ENCODE measurements at places on chromosomes 16 and 17.

- DNase-seq, result no peak
Measured at GRCh38 chr17:54861471-54861983, 39.1 kb upstream of the TOM1L1 start.

- DNase-seq, result no peak
Measured at GRCh38 chr16:48972236-48972635, 309.4 kb downstream of the CBLN1 start.

- no peak for DNase-seq
Measured at GRCh38 chr16:77849646-77850258, 61.4 kb downstream of the VAT1L start.

DNA sequence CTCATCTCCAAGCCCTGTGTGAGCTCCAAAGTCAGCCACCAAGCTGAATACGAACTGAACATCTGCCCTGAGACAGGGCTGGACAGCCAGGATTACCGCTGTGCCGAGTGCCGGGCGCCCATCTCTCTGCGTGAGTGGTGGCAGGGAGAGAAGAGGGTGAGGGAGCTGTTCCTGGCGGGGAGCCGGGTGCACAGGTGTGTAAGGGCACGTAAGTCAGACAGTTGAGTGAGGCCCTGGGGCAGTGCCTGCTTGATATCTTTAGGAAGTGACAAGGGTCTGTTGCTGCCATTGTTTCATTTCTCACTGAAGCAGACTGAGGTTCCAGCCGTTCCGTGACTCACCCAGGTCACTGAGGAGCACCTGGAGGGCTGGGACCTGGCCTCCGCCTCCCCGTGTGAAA is 12.4 kb downstream of the DEF8 start:
- no peak for DNase-seq

DNA sequence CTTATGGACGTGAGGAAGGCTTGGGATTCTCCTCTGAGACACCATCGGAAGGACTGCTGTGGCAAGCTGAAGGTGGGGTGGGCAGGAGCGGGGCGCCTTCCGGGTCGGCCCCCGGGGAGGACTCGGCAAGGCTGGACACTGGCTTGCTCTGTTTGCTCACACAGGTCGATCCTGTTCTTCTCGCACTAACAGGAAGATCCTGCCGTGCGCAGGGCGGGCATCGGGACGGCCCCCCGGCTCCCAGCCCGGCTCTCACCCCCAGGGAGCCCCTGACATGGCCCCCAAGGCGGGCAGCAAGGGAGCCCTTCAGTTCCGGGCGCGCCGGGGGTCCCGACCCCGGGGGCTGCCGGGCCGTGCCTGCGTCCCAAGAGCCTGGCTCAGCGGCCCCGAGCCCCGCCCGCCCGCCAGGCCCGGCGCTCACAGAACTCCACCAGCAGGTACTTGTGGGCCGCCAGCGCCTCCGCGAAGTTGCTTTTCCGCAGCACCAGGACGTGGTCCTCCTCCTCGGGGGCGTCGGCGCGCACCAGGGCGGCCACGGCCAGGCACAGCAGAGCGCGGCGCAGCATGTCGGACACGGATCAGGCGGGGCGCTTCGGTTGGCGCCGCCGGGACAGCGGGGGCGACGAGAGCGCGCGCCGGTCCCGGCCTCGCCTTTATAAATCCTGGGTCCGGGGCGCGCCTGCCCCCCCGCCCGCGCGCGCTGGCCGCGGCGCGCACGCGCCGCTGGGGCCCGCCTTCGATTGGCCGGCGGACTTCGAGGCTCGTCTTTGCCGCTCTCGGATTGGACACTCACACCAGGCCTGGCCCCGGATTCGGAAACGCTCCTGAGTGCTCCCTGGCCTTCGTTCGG is at the start of gene P4HB:
TSS of gene P4HB (minus strand) at position 630 of the 850 bp plus-strand sequence. CDS start at position 566, 64 bp downstream.
- no peak for DNase-seq

GRCh38 chr17:50397111-50397918 is at the start of gene LRRC59:
Gene LRRC59 (minus strand): TSS chr17:50397523. CDS start chr17:50397317, 206 bp downstream.
- DNase-seq, result peak; percentile 86

DNA sequence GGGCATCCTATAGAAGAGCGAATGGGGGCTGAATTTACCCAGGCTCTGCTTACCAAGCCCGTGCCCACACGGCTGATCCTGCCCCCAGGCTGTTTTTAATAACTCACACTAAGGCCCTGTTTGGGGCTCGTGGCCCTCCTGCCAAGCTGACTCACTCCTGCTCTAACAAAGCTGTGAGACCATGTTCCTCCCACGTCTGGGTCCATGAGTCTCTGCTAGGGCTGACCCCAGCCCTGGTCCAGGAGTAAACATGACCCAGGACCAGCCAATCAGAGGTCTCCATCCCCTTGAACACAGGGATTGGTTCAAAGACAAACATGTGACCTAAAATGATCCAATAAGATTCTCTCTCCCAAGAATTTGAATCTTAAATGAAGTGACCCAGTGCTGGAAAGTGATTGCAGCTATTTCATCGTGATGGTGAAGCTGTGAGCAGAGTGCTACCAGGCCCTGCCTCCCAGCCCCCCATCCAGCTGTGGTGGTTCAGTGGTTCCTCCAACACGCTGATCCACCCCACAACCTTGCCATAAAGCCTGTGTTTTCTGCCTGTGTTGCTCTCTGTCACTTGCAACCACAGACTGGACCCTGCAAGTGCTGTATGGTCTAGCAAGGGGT is 57.2 kb downstream of the C16orf82 start:
- DNase-seq, result no peak

GRCh38 chr16:56558024-56558747 is 6.7 kb upstream of the MT4 start:
- no peak for DNase-seq

- no peak for DNase-seq
Measured at GRCh38 chr17:77924757-77925336, 33.7 kb upstream of the TNRC6C start.

- DNase-seq, result no peak
Measured at GRCh38 chr17:73371285-73371684, 59.5 kb upstream of the CDC42EP4 start.

- no peak for DNase-seq
Measured at GRCh38 chr17:15260376-15261257, 4.5 kb downstream of the PMP22 start.

- no peak for DNase-seq
Measured at GRCh38 chr17:81401723-81402529, 6.7 kb downstream of the BAHCC1 start.

DNA sequence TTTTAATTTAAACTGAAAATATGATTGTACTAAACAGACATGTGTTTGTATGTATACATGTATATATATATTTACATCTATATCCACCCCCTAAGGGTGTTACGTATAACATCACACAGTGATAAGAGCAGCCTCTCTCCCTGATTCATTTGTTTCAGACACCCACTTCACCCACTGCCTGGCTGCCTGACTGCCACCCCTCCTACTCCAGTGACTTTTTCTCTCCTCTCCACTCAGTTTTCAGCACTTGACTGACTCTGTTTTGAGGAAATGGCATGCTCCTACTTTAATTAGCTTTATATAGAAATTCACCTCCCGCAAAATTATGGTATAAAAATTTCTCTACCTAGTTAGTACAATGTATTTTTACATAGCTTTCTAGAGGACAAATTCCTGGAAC is 20.0 kb downstream of the BFAR start:
- no peak for DNase-seq

- DNase-seq, result no peak
Measured at GRCh38 chr16:79972053-79972704, 371.6 kb upstream of the MAF start.

DNA sequence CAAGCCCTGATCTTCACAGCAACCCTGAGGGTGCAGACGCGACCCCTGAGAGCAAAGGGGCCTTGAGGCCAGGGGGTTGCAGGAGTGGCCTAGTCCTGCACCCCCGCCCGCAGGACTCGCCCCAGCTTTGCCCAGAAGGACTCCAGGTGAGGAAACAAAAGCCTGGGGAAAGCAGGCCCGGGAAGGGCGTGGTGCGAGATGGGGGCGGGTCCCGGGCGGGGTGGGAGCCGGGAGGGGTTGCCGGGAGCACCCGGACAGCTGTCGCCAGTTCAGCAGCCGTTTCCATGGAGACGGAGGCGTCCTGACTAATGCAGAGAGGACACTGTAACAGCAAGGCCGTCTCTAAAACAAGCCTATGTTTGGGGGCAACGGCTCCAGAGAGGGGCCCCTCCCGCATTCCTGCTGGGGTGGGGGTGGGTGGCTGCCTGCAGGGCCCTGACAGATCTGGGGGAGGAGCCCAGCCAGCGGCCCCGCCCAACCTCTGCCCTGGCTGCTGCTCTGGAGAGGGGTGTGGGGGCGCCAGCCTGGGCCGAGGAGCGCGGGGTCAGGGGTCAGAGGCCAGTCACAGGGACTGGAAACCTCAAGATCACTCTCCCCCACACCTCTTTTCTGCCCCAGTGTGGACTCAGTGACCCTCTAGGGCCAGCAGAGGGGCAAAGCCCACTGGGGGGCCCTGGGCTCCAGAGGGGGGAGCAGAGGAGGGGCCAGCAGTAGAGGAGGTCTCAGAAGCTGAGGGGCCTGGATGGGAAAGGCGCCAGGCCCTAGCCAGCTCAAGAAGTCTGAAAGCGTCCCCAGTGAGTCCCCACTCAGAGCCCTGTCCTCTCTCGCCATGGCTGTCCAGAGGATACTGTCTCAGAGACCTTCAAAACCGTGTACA is 3.1 kb upstream of the TPPP3 start:
- DNase-seq, result peak; percentile 36

- no peak for DNase-seq
Measured at GRCh38 chr17:1136748-1137147, 43.0 kb downstream of the ABR start.

DNA sequence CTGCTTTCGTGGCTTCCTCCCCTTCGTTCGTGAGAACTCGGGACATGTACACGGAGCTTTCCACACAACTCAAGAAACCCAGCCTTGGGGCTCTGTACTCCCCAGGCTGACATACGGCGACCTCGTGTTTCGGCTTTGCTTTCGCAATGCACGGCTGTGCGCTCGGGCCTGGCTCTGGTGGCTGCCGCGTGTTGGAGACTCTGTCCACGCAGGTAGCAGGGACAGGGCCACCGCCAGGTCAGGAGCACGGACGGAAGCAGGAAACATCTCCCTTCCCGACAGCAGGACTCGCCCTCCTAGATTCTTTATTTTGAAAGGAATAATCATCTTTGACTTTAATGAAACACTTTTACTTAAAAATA is 17.3 kb downstream of the UTS2R start:
- no peak for DNase-seq

- DNase-seq, result no peak
Measured at GRCh38 chr17:40371261-40371929, 6.9 kb upstream of the GJD3 start.

DNA sequence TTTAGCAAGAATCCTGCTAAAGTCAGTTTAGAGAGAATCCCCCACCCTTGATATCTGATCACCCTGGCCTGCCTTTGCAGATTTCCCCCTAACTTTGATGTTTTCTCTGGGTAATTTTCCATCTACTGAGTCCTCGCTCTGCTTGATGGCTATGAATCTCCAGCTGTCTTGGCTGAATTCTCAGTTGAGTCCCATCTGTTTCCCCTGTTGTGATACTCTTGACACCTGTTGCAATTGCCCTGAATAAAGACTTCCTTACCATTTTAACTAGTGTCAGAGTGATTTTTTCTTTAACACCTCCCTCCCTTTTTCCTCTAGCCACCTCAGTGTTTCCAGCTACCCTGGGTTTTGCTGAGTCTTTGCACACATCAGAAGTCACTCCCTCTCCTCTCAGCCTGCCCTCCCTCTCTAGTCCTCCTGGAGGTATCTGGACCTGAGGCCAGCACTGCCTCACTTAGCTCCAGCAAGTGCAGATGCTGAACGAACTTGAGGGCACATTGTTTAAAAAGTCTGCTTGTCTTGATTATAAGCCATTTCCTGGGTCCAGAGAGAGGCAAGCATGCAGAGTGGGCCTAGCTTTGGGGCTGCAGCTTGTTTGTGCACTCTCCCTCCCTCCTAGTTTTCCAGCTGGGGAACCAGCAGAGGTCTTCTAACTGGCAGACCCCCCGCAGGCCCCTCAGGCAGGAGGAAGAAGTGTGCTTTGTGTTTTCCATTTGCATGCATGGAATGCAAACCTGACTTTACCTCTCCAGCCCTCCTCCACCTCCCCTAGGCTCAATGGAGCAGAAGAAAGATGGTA is 33.2 kb downstream of the SPACA3 start:
- DNase-seq, result no peak

GRCh38 chr17:7548585-7549400 is at the start of gene TNFSF12:
Gene TNFSF12 (plus strand): TSS chr17:7549058. CDS start chr17:7549154, 96 bp downstream.
- DNase-seq, result no peak

- DNase-seq, result peak; percentile 58
Measured at GRCh38 chr17:67452681-67453554, 75.8 kb downstream of the PITPNC1 start.

GRCh38 chr17:76972046-76972641 is 103.9 kb downstream of the MGAT5B start:
- DNase-seq, result no peak

All from NCI-H1930 (cell line).